ENCODE measurements at places on chromosomes 13 and 19. TPM values are rescaled to one million over a fixed set of nuclear protein-coding genes. Genes with fewer than 3 reads are reported as not detected.

GRCh38 chr13:80116107-80116506 is 224.8 kb downstream of the SPRY2 start:
- H3K27ac ChIP-seq, result peak overlapping the region; percentile 71
- H3K27me3 ChIP-seq, result no peaks in the 10 kb centered on the region
- H3K36me3 ChIP-seq, result no peaks in the 10 kb centered on the region
- no peak for DNase-seq
- no peak overlapping the region for H3K4me3 ChIP-seq

GRCh38 chr13:74695021-74695800 is 561.0 kb upstream of the KLF12 start:
- H3K27me3 ChIP-seq, result no peaks in the 10 kb centered on the region
- H3K36me3 ChIP-seq, result no peaks in the 10 kb centered on the region
- H3K27ac ChIP-seq, result no peak overlapping the region
- H3K4me1 ChIP-seq, result peaks cover under 1% of the 10 kb centered on the region
- no peak overlapping the region for H3K4me3 ChIP-seq

The FCAR gene
- not detected for total RNA-seq

DNA sequence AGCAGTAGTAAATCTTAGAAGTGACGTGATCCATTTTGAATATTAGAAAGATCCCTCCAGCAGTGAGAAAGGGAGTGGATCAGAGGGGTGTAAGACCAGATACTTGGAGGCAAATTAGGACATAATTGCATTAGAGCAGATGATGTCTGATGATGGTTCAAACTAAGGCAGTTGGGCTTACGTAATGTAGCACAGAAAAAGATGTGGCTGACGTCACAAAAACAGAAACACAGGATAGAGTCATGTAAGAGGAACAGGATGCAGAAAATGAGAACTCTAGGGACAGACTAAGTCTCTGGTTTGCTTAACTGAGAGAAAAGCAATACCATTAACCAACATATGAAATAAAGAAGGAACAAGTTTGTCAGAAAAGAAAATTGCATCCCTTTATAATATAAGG is 392.5 kb upstream of the DACH1 start:
- H3K4me1 ChIP-seq, result no peaks in the 10 kb centered on the region
- no peak overlapping the region for H3K27ac ChIP-seq
- no peaks in the 10 kb centered on the region for H3K27me3 ChIP-seq
- no peaks in the 10 kb centered on the region for H3K36me3 ChIP-seq
- DNase-seq, result no peak
- no peak overlapping the region for H3K4me3 ChIP-seq

DNA sequence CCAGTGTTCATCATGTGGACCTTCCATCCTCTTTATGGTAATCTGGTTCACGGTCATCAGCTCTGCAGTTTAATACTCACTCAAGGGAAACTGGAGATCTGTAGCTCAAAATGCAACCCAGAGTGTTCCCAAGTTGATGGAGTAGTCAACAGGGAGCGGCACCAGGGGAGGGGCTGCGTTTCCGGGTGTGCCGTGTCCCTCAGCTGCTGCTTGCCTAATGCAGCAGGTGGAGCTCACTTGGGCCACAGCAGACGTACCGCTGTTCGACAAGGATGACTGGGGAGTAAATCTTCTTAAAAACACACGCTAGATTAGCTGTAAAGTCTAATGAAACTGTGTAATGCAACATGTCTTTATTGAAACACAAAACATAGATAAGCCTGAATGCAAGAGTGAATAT is 81.1 kb downstream of the TNFSF13B start:
- no peak overlapping the region for H3K27ac ChIP-seq
- H3K27me3 ChIP-seq, result no peaks in the 10 kb centered on the region
- H3K36me3 ChIP-seq, result no peaks in the 10 kb centered on the region

The PEAK3 gene
- not detected for total RNA-seq

GRCh38 chr13:24185591-24186232 is 25.2 kb downstream of the SPATA13 start:
- H3K36me3 ChIP-seq, result peaks cover 8% of the 10 kb centered on the region
- H3K27me3 ChIP-seq, result no peaks in the 10 kb centered on the region
- DNase-seq, result no peak
- no peak overlapping the region for H3K4me3 ChIP-seq

DNA sequence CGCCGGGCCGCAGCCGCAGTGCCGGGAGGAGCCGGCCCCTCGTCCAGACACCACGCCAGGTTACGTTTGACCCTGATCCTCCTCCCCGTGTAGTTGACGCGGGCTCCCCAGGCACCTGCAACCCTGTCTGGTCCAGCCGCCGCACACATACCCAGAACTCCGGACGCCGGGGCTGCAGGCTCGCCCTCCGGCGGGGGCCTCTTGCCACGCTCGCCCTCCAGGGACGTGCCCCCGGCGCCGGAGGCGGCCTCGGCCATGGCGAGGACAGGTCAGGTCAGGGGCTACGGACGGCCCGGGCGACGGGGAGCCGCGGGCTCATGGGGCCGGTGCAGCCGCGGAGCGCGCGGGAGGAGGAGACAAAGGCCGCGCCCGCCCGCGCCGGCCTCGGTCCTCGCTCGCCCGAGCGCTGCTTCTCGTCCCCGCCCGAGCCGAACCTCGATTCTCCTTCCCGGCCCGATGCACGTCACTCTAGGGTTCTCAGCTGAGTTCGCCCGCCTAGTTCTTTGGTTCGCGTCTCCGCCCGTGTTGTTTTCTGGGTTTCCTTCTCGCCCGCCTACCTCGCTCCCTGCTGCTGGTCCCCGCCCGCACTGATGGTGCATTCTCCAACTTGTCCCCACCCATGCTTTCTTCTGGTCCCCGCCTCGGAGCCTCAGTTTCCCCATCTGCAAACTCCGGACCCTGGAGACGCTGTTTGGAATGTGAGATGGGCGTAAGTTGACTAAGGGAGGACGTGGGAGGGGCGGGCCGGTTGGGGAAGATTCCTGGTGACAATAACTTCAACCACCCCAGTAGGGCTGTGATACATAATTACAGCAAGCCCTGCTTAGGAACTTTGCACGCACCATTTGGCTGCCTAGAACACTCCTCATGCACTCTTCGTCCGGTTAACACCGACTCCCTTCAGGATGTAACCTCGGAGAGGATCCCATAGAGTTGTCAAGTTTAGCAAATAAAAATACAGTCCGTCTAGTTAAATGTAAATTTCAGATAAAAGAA is at the start of gene ANO8:
TSS of gene ANO8 (minus strand) at position 442 of the 996 bp plus-strand sequence. CDS start at position 257, 185 bp downstream.
- peak within 1 kb of the TSS; percentile 92 for H3K4me3 ChIP-seq
- peaks cover 5% of the 10 kb centered on the region for H3K36me3 ChIP-seq
- peaks cover 16% of the 10 kb centered on the region for H3K27me3 ChIP-seq
- H3K4me1 ChIP-seq, result peaks cover 8% of the 10 kb centered on the region
- peak within 1 kb of the TSS; percentile 89 for H3K27ac ChIP-seq
- peak; percentile 99 for DNase-seq

The ZNF234 gene
- 19.2 TPM for total RNA-seq

GRCh38 chr19:51480590-51480989 is 2.3 kb downstream of the CEACAM18 start:
- H3K27me3 ChIP-seq, result peaks cover 8% of the 10 kb centered on the region
- H3K27ac ChIP-seq, result no peak overlapping the region
- H3K36me3 ChIP-seq, result no peaks in the 10 kb centered on the region
- H3K4me1 ChIP-seq, result no peaks in the 10 kb centered on the region
- H3K4me3 ChIP-seq, result no peak overlapping the region

The ATP11A gene
- 127 TPM for total RNA-seq

DNA sequence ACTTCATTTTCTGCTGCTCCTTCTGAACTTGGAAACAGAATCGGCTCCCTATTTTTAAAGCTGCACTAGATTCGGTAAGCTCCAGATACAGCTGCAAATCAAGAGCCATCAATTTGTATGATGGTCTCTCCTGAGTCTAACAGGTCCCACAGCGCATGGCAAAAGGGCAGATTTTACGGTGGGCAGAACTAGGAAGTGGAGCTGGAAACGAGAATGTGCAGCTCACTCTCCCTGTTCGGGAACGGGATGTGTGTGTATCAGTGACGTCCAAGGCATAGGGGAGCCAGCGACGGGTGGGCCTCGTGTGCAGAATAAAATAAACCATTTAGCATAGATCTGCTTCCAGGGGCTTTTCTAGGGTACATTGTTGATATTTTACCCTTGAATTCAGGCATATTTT is 74.2 kb downstream of the COL4A1 start:
- DNase-seq, result no peak
- no peak overlapping the region for H3K4me3 ChIP-seq
- peaks cover 5% of the 10 kb centered on the region for H3K36me3 ChIP-seq
- peaks cover 12% of the 10 kb centered on the region for H3K4me1 ChIP-seq

GRCh38 chr13:112246731-112247470 is 129.3 kb upstream of the SPACA7 start:
- no peaks in the 10 kb centered on the region for H3K36me3 ChIP-seq
- peaks cover 7% of the 10 kb centered on the region for H3K4me1 ChIP-seq
- no peak overlapping the region for H3K4me3 ChIP-seq
- H3K27ac ChIP-seq, result no peak overlapping the region
- peaks cover 7% of the 10 kb centered on the region for H3K27me3 ChIP-seq

The ZNF714 gene
- total RNA-seq, result 22.0 TPM

The KLK12 gene
- 0.66 TPM for total RNA-seq
